NCI-H460 (cell line): ENCODE measurements at places on chromosomes 12 and 14. TPM values are rescaled to one million over a fixed set of nuclear protein-coding genes. Genes with fewer than 3 reads are reported as not detected.

DNA sequence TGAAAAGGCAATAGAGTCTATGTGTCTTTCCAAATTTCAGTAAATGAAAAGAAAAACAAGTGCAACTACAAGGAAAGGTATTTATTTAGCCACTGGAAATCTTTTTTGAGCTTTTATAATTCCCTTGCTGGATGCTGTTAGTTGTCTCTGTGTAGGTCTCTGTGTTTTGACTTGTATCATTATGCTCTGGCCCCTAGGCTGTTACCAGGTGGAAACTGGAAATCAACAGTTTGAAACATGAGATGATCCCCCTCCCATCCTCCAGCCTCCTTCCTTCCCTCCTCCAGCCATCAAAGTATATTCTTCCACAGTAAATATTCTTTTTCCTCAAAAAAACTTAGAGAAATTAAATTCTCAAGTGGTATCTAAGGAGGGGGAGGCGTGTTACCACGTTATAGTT is 934 bp upstream of the DCN start:
- DNase-seq, result no peak

- DNase-seq, result no peak
Observed at GRCh38 chr12:54486173-54486867, 11.2 kb upstream of the NCKAP1L start.

DNA sequence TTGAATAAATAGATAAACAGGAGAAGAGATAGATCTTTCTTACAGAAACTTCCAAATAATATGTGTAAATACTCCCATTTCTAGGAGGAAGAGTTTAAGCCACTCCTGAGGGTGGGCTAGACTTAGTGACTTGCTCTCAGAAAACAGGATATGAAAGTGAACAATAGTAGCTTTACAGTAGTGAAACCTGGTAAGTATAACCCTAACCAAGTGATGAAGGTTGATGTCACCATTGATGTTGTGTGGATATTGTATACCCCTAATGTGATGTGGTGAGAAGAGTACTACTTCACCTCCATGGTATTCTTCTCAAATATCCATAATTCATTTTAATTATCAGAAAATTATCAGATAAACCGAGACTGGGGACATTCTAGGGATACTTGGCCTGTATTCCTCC is 20.9 kb downstream of the AKAP6 start:
- no peak for DNase-seq

DNA sequence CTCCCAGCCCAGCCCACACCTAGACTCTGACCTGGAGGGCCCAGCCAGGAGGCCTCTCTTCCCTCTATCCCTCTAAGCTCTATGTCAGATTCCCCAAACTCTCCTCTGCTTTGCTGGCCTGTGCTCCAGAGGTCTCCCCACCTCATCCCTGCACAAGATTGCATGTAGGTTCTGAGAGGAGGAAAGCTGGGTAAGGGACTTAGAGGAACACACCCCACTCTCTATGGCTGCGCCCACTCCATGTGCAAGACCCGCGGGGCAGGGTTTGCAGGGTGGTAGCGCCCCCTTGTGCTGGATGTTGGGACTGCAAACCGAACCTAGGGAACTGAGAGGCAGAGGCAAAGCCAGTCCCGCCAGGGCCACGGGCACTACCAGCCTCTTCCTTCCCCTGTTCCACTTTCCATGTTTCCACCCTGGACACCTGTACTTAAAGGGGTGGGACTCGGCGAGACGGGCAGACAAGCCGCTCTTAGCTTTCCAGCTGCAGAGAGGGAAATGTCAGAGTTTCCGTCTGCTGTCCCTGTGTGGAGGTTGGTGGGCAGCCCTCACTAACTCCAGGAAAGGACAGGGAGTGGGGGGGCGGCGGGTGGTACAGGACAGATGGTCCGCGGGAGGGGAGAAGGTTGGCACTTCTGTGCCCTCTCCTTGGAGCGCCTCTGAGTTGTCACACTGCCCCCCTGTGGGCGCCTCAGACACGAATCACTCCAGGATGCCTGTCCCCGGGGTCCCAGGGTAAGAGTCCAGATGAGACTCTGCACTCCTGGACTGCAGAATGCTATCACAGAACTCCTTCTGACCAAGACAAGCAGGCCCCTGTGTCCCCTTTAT is 16.8 kb downstream of the MMP14 start:
- DNase-seq, result peak; percentile 69

TM7SF3 gene
- 101 and 117 TPM in 2 replicates for total RNA-seq

- no peak for DNase-seq
Observed at GRCh38 chr14:64549016-64549415, 745 bp upstream of the PPP1R36 start.

DNA sequence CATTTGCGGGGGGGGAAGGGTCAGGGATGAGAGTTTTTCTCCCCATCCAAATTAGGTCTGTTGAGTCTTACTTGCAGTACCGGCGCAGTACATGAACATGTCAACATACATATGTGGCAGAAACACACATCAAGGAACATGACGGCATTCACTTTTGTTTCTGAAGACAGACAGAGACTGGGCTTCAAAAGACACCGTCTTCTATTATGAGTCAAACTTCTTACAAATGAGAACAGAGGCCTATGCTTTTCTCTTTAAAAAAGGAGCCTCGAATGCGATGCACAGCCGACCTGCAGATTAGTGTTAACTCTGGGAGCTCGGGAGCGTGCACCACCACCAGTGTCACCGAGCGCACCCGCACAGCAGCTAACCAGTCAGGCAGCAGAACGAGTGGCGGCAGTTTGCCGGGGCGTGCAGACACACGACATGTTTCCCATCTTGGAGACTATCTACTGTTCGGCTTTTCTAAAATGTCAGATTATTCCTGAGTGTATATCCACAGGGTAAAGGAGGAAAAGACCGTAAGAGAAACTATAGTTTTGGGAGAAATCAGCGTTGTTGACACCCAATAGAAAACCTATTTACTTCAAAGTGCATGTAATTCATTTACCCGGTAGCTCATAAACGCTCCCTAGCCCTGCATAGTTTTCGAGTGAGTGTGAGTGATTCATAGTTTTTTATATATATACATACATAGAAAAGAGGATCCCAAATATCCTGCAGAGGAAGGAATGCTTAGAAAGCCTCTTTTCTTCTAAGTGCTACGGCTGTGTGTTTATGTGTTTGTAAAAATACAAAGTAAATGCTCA is 33.0 kb downstream of the UBR7 start:
- DNase-seq, result peak; percentile 73

GRCh38 chr14:102154821-102155549 is 15.3 kb downstream of the WDR20 start:
- DNase-seq, result no peak

TMTC2 gene
- 9.0 and 10.8 TPM in 2 replicates for total RNA-seq

DNA sequence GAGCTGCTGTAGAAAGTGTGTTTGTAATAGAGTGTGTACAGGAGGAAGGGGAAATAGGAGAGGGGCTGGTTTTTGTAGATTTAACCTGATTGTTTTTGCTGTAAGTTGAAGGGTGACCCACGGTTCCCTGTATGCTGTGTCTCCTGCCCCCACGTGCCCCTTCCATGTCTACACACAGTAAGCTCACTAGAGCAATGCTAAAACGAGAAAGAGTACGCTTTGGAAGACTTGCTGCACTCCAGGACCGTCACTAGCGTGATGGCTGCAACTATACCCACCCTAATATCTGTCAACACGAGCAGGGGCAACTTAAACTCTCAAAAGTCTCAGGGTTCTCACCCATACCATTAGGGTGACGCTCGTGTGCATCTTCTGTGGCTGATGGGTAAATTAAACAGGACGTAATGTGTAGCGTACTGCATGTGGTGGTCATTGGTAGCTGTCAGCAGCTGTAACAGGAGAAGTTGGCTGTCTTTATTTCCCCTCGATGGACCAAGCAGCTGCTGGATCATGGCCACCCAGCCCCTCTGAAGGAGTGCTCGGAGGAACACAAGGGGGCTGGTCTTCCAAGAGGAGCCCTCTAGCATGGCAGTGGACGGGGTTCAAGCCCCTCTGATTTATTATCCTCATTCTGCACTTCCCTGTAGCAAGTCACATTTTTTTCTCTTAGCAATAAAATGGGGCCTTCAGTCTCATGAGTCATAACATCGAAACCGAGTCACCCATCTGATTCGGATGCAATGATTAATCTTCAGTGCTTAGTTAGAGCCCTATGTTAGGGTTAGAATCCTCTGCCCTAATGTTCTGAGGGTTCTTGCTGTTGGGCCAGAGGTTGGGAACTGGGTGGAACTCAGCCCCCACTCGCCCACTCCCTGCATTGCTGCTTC is 14.0 kb downstream of the CCND2 start:
- no peak for DNase-seq

ACOT2 gene
- total RNA-seq, result 50.4 and 52.5 TPM in 2 replicates

PTGER2 gene
- 0.29 and 0.42 TPM in 2 replicates for total RNA-seq

GRCh38 chr12:107736914-107737313 is 24.0 kb downstream of the PRDM4 start:
- no peak for DNase-seq

- no peak for DNase-seq
Observed at GRCh38 chr12:26101350-26101734, 23.5 kb downstream of the BHLHE41 start.
